SJSA1 (cell line): ENCODE measurements at places on chromosomes 4 and X. TPM values are rescaled to one million over a fixed set of nuclear protein-coding genes. Genes with fewer than 3 reads are reported as not detected.

- H3K27ac ChIP-seq: peak overlapping the region; percentile 67
These were observed 246.2 kb downstream of the SCFD2 start for GRCh38 chr4:53119680-53120079.

GRCh38 chr4:165207016-165207430 is 338 bp upstream of the KLHL2 start:
- H3K36me3 ChIP-seq: peaks cover 5% of the 10 kb centered on the region
- peak overlapping the region; percentile 98 for H3K4me3 ChIP-seq
- H3K27me3 ChIP-seq: no peaks in the 10 kb centered on the region
- peaks cover 52% of the 10 kb centered on the region for H3K4me1 ChIP-seq

- no peak overlapping the region for H3K27ac ChIP-seq
- no peak for DNase-seq
- peaks cover 19% of the 10 kb centered on the region for H3K4me1 ChIP-seq
- no peak overlapping the region for H3K4me3 ChIP-seq
- no peaks in the 10 kb centered on the region; the same call in 1 of the 2 replicates for H3K36me3 ChIP-seq
These were observed 13.0 kb downstream of the IL13RA1 start for GRCh38 chrX:118740276-118740889.

- H3K27me3 ChIP-seq: no peaks in the 10 kb centered on the region
- H3K27ac ChIP-seq: no peak overlapping the region
- DNase-seq: no peak
- H3K36me3 ChIP-seq: no peaks in the 10 kb centered on the region
These were observed 388.4 kb upstream of the TEX13C start for GRCh38 chrX:124931241-124931640.

The FAM47B gene
- total RNA-seq: not detected in 2 replicates

GRCh38 chr4:64889906-64890610 is 480.8 kb upstream of the TECRL start:
- H3K4me3 ChIP-seq: no peak overlapping the region
- H3K27ac ChIP-seq: no peak overlapping the region
- no peak for DNase-seq
- H3K36me3 ChIP-seq: no peaks in the 10 kb centered on the region

- no peak overlapping the region for H3K27ac ChIP-seq
- no peaks in the 10 kb centered on the region for H3K27me3 ChIP-seq
- H3K4me3 ChIP-seq: no peak overlapping the region
- no peak for DNase-seq
- H3K4me1 ChIP-seq: no peaks in the 10 kb centered on the region
- H3K36me3 ChIP-seq: no peaks in the 10 kb centered on the region
These were observed 253.9 kb upstream of the PPARGC1A start for GRCh38 chr4:24143741-24144140.

DNA sequence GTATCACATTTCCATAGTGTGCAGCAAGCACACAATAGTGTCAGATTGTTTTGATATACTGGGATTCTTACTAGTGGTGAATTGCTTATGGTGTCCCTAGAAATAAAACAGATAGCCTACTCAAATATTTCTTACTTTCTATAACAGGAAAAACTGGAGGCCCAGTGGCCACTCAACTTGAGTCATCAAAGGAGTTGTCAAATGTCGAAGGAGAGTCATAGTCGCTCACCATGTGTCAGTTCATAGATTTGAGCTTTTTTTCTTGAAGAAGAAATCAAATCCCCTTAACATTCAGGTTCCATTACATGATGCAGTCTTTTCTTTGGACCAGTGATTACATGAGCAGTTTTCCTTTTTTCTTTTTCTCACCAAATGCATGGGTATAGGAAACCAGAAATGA is 1271.0 kb downstream of the RAPGEF2 start:
- no peak overlapping the region for H3K27ac ChIP-seq
- H3K4me3 ChIP-seq: no peak overlapping the region
- no peaks in the 10 kb centered on the region for H3K27me3 ChIP-seq
- no peaks in the 10 kb centered on the region for H3K4me1 ChIP-seq

DNA sequence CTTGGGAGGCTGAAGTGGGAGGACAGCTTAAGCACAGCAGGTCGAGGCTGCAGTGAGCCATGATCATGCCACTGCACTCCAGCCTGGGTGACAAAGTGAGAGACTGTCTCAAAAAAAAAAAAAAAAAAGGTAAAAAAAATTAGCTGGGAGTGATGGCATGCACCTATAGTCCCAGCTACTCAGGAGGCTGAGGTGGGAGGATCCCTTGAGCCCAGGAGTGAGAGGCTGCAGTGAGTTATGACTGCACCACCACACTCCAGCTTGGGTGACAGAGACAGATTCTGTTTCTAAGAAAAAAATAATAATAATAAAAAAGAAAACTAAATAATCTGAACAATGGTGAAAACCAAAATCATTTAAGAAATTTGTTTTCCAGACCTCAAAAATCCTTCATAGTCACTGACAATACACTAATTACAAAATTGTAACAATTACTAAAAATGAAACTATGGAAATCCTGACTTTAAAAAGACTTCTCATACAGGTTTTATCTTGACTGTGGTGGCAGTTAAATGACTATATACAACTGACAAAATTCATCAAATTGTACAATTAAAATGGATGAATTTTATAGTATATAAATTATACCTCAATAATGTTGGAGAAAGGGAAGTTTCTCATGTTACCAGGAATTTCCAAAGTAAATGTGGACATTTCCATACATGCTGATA is 31.3 kb downstream of the PHF8 start:
- H3K27ac ChIP-seq: no peak overlapping the region
- no peak overlapping the region for H3K4me3 ChIP-seq
- no peak for DNase-seq
- H3K36me3 ChIP-seq: no peaks in the 10 kb centered on the region

- no peak overlapping the region for H3K27ac ChIP-seq
- no peaks in the 10 kb centered on the region for H3K36me3 ChIP-seq
- H3K27me3 ChIP-seq: no peaks in the 10 kb centered on the region
These were observed 8.2 kb downstream of the FAM184B start for GRCh38 chr4:17773135-17773698.

GRCh38 chr4:126405369-126405982 is 1090.7 kb downstream of the FAT4 start:
- H3K4me3 ChIP-seq: no peak overlapping the region
- H3K27ac ChIP-seq: no peak overlapping the region
- H3K4me1 ChIP-seq: no peaks in the 10 kb centered on the region
- no peaks in the 10 kb centered on the region for H3K36me3 ChIP-seq

GRCh38 chr4:173333658-173334084 is 487 bp downstream of the HMGB2 start:
- peak overlapping the region; percentile 98 for H3K27ac ChIP-seq
- H3K36me3 ChIP-seq: peaks cover 52% of the 10 kb centered on the region
- DNase-seq: no peak
- no peaks in the 10 kb centered on the region for H3K27me3 ChIP-seq
- peaks cover 30% of the 10 kb centered on the region for H3K4me1 ChIP-seq

- H3K4me3 ChIP-seq: no peak overlapping the region
- no peak for DNase-seq
- H3K36me3 ChIP-seq: no peaks in the 10 kb centered on the region
- no peaks in the 10 kb centered on the region for H3K27me3 ChIP-seq
- no peak overlapping the region for H3K27ac ChIP-seq
These were observed 96.0 kb upstream of the LEF1 start for GRCh38 chr4:108264693-108265092.

GRCh38 chr4:7364979-7365378 is 69.8 kb downstream of the PSAPL1 start:
- no peak for DNase-seq
- no peaks in the 10 kb centered on the region for H3K4me1 ChIP-seq
- H3K27me3 ChIP-seq: no peaks in the 10 kb centered on the region
- no peak overlapping the region for H3K4me3 ChIP-seq

DNA sequence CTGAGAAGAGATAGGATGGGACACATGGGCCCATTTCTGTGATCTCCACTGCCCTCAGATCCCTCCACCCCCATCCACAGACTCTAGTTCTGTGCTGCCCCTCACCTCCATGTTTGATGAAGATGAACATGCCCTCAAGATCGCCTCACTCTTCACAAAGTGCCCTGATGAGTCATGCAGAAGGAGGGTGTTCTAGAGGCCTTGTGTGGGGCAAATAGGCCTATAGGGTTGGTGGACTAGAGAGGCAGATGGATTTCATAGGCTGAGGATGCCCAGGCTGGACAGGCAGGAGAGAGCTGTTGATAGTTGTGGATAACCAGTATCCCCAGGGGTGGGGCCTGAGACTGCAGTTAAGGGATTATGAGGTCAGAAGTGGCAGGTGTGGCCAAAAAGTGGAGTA is at the start of gene CXorf65:
Gene CXorf65, minus strand, starts transcription at position 314 of the 400 bp plus-strand sequence. Its CDS starts 184 bp downstream, at position 130.
- no peaks in the 10 kb centered on the region for H3K36me3 ChIP-seq
- H3K4me3 ChIP-seq: no peak within 1 kb of the TSS
- no peak for DNase-seq
- no peaks in the 10 kb centered on the region for H3K4me1 ChIP-seq

The LAGE3 gene
- total RNA-seq: 42.5 and 47.7 TPM in 2 replicates

DNA sequence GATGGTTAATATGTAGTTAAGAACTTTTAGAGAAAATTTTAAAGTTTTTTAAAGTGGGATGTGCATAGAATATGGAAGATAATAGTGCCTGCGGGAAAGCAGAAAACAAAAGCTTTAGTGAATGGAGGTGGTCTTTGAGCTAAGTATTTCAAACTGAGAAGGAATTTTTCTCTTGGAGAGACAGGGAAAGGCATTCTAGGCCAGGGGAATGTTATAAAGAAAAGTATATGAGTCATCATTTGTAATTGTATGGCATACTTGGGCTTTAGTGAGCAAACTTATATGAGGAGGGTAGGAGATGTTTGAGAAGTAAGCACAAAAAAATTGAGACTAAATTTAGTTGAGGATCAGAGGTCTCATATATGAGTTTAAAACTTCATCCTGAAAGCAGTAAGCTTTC is 467.0 kb downstream of the PPARGC1A start:
- no peaks in the 10 kb centered on the region for H3K27me3 ChIP-seq
- no peak overlapping the region for H3K27ac ChIP-seq
- no peak for DNase-seq
- H3K4me3 ChIP-seq: no peak overlapping the region

The CTAG1A gene
- not detected in 2 replicates for total RNA-seq

GRCh38 chr4:107125496-107125895 is 89.4 kb upstream of the DKK2 start:
- no peak overlapping the region for H3K27ac ChIP-seq
- DNase-seq: no peak
- no peaks in the 10 kb centered on the region for H3K36me3 ChIP-seq
- H3K27me3 ChIP-seq: no peaks in the 10 kb centered on the region

- no peak overlapping the region for H3K4me3 ChIP-seq
- no peaks in the 10 kb centered on the region for H3K4me1 ChIP-seq
These were observed 352.8 kb downstream of the MAPK10 start for GRCh38 chr4:86007042-86007441.

The RNF175 gene
- not detected in 2 replicates for total RNA-seq

- H3K27ac ChIP-seq: no peak overlapping the region
- peaks cover 74% of the 10 kb centered on the region for H3K27me3 ChIP-seq
- H3K4me3 ChIP-seq: no peak overlapping the region
- no peaks in the 10 kb centered on the region for H3K36me3 ChIP-seq
- no peak for DNase-seq
- H3K4me1 ChIP-seq: no peaks in the 10 kb centered on the region
These were observed 81.2 kb downstream of the ABLIM2 start for GRCh38 chr4:8077181-8078108.

DNA sequence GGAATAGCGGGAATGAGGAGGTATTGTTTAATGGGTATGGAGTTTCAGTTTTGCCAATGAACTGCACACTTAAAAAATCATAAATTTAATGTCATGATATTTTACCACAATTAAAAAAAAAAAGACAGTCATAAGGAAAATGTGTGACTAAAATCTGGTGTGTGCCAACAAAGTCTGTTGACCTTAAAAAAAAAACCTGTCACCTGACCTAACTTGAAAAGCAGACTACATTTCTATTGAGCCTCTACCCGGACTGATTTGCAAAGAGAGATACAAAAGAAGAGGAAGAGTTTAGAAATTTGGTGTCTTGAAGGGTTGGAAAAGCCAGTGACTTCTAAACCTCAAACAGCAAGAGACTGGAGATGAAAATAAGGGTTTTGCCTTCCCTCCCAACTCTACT is 48.4 kb downstream of the TMEM150C start:
- no peaks in the 10 kb centered on the region for H3K36me3 ChIP-seq
- DNase-seq: no peak
- H3K27ac ChIP-seq: no peak overlapping the region
- 0 out of 2 replicates have a peak, but pooled peaks cover 3% of the 10 kb centered on the region for H3K27me3 ChIP-seq
- H3K4me3 ChIP-seq: no peak overlapping the region

GRCh38 chr4:112808001-112808400 is 171.1 kb downstream of the LARP7 start:
- H3K36me3 ChIP-seq: no peaks in the 10 kb centered on the region
- H3K27me3 ChIP-seq: no peaks in the 10 kb centered on the region
- no peak overlapping the region for H3K4me3 ChIP-seq
- H3K27ac ChIP-seq: no peak overlapping the region
- no peaks in the 10 kb centered on the region for H3K4me1 ChIP-seq

The RAP1GDS1 gene
- 52.0 and 59.9 TPM in 2 replicates for total RNA-seq
